IMR-90 (cell line): ENCODE measurements at places on chromosomes 7 and 10. TPM values are rescaled to one million over a fixed set of nuclear protein-coding genes. Genes with fewer than 3 reads are reported as not detected.
A peak's percentile ranks its signal among the peaks of the same experiment; 100 is the strongest.

- no peak for DNase-seq
Measured at GRCh38 chr10:123553810-123554430, 112.2 kb upstream of the GPR26 start.

DNA sequence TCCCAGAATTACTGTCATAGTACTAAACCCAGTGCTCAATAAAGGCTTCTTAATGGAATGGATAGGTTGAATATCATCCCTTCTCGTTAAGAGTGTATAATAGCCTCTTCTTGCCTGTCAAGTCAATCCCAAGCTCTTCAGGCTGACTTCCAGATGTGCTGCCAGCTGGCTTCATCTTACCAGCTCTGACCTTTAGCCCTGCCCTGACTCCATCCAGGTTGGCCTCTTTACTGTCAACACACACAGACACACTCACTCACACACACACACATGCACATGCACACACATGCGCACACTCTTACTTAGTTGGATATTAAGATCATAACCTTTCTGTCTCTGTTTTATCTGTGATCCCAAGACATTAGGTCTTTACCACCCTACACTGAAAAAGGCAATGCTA, 49.1 kb downstream of the ASB4 start:
- no peak for DNase-seq

GRCh38 chr10:79289801-79290200, 57.5 kb upstream of the PPIF start:
- no peak for DNase-seq

DNA sequence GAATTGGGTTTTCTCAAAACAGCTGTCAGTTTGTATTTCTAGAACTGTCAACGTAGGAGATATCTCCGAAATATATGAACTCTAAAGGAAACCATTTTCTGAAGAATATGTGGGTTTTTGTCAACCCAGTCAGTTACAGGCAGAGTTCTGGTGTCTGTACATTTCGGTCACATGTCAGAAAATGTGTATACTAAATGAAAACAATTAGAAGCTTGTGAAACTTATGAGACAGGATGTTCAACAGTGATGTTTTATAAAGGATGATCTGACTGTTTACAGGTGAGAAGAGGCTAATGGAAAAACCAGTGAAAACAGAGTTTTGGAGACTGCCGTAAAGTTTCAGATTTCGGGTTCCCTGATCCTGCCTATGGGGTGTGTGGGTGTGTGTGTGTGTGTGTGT, 6.2 kb downstream of the JAZF1 start:
- DNase-seq, result no peak

DNA sequence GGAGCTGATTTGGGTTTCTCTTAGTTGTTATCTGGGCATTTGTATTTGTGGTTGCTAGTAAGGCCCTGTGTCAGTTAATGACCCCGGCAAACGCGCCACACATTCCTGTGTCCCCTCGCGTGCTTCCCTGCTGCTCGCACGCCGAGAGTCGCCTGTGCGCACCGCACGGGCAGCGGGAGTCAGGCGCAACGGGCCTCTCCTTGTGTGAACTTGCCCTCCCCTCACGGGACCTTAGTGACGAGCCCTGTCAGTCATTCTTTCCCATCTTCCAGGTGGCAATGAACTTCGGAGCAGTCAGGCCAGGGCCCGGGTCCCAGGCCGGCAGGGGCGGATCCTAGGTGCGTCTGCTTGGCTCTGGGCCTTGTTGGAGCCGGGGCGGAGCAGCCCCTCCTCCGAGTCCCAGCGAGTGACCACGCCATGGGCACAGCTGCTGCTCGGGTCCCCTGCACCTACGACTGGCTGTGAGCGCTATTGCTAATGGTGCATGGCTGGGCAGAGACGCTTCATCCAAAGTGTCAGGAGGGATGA, 12.4 kb upstream of the PRKAR1B start:
- DNase-seq, result no peak

GRCh38 chr10:28343987-28344895, 41.4 kb upstream of the MPP7 start:
- no peak for DNase-seq

- no peak for DNase-seq
Measured at GRCh38 chr7:112383671-112384417, 66.4 kb upstream of the IFRD1 start.

- no peak for DNase-seq
Measured at GRCh38 chr10:21289961-21290360, 235.5 kb downstream of the SKIDA1 start.

DNA sequence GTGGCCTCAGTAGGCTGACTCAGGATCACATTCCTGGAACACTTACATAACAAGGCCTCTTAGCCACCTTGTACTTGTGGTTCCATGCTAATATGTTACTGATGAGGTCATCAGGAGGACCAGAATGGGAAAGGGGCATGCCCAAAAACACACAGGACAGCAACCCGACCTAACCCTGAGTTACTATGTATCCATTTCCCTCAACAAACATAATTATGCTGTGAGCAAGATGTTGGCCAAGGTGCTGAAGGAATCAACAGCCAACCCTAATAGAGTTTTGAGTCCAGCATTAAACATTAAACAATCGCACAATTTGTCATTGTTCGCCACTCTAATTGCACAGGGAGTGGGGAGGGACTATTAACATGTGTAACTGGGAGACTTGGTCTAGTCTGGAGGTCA, 129.4 kb downstream of the PLPP4 start:
- no peak for DNase-seq

GRCh38 chr7:33905389-33906032, at the start of gene BMPER:
TSS of gene BMPER (plus strand) at chr7:33905539. CDS start at chr7:33905614, 75 bp downstream.
- peak; percentile 19 for DNase-seq

DNA sequence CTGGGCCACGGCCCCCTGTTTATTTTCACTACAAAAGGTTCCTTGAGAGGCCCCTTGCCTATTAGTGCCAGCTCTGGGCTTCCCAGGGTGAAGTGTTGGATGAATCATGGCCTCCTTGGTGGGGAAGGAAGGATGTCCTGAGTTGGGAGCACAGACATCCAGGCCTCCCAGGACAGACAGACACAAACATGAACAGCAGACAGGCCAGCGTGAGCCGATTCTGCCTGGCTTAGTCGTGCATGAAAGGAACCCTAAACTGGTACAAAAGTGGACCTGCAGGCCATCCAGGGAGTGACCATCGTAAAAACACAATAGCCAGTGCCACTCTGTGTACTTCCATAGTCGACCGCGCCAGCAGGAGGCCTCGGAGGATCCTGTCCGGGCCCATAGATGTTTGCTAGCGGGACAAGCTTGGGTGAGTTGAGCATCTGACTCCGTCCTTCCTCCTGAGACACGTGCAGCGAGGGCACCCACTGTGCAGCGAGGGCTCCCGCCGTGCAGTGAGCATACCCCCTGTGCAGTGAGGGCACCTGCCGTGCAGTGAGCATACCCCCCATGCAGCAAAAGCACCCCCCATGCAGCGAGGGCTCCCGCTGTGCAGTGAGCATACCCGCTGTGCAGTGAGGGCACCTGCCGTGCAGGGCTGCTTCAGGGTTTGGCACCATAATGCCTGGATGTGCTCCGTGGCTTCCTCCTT, 51.3 kb upstream of the PRKAR1B start:
- DNase-seq, result peak; percentile 4

DNA sequence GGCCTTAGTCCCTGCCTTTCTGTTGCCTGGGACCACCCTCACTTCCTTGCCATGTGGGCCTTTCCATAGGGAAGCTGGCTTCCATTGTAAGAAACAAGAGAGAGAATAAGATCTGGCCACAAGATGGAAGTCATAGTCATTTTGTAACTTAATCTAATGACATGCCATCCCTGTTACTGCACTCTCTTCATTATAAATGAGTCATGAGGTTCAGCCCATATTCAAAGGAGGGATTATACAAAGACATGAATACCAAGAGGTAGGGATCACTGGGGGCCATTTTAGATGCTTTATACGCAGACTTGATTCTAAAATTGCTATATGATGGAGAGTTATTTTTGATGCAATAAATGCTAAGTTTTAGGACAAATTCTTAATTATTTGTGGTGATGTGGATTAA, 75.2 kb upstream of the CELF2 start:
- peak; percentile 50 for DNase-seq

DNA sequence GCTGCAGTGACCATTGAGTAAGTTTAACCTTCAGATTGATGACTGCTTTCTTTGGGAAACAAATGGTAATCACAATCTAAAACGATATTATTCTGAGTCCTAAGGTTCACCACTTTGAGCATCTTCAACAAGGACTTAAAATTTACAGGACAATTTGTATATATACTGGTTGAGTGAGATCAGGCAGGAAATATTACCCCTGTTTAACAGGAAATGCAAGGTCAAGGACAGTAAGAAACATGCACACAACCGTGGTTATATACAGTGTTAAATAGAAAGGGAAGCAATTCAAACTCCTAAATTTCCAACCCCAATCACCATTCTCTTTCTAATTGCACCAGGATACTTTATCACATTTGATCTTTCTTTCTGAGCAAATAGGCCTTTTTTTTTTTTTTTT, 96.1 kb downstream of the ZNF277 start:
- no peak for DNase-seq

DNA sequence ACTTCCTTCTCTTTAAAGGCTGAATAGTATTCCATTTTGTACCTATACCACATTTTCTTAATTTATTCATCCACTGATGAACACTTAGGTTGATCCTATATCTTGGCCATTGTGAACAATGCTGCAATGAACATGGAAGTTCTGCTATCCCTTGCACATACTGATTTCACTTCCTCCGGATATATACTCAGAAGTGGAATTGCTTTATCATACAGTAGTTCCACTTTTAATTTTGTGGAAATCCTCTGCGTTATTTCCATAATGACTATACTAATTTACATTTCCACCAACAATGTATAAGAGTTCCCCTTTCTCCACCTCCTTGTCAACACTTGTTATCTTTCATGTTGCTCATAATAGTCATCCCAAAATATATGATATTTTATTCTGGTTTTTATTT, 312.6 kb downstream of the PLXDC2 start:
- no peak for DNase-seq

GRCh38 chr7:106313456-106313901, 28.7 kb upstream of the NAMPT start:
- DNase-seq, result peak; percentile 73

DNA sequence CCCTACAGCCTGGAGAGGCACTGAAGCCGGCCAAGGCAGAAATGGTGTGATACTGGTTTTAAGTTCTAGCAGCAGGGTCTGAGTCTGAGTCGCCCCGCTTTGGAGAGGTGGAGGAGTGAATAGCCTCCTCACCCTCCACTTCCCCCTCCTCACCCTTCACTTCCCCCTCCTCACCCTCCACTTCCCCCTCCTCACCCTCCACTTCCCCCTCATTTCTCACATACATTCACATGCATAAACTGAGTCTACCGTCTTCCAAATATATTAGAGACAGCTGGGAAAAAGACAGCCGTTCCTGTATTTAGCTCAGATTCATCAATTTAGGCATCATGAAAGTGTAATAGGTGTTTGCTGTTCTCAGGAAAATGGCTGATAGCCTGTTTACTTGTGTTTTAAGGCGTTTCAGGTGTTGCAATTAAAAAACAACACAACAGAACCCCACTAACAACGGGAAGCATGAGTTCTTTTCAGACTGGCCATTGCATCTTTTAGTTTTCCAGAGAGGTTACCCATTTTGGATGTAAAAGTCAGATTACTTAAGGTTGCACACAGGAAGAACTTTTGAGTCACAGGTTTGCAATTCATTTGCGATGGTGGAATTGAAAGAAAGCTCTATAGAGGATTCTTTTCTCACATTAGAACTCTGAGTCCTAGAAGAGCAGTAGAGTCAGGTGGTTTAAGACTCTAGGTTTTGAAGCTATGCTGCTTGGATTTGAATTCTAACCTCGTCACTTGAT, 861 bp downstream of the NRBF2 start:
- DNase-seq, result peak; percentile 53

GRCh38 chr7:55523366-55523765, 48.9 kb downstream of the VOPP1 start:
- DNase-seq, result no peak

GRCh38 chr10:69733791-69734261, 67.9 kb upstream of the COL13A1 start:
- DNase-seq, result peak; percentile 68

GRCh38 chr10:73136627-73137026, 26.4 kb downstream of the NUDT13 start:
- peak; percentile 78 for DNase-seq

DNA sequence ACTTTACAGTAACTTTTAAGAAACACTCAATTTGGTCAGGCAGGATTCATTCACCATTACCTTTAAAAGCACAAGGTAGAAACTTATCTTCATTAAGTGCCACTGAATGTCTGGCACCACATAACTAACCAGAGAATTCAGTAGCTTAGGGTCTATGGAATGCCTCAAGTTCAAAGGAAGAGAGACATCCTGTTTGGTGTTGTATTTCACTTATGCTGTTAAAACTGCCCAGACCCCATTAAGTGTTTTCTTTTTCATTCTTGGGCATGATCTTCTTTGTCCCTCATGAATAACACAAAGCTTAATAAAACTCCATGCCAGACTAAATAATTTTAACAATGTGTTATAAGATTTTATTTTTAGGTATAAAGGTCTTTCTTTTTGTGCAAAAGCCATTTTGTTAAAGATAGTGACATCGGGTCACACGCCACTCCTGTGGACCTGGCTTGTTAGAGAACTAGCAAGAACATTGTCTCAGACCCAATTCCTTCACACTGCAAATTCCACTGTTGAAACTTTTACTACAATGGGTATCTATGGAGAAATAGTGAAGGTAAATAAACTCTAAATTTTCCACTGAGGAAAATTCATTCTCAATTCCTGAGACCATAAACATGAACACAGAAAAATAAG, 221.0 kb downstream of the TWIST1 start:
- DNase-seq, result peak; percentile 13

- DNase-seq, result no peak
Measured at GRCh38 chr10:61330669-61331068, 122.5 kb downstream of the TMEM26 start.

GRCh38 chr7:36283181-36283580, 106.5 kb upstream of the ANLN start:
- DNase-seq, result no peak

DNA sequence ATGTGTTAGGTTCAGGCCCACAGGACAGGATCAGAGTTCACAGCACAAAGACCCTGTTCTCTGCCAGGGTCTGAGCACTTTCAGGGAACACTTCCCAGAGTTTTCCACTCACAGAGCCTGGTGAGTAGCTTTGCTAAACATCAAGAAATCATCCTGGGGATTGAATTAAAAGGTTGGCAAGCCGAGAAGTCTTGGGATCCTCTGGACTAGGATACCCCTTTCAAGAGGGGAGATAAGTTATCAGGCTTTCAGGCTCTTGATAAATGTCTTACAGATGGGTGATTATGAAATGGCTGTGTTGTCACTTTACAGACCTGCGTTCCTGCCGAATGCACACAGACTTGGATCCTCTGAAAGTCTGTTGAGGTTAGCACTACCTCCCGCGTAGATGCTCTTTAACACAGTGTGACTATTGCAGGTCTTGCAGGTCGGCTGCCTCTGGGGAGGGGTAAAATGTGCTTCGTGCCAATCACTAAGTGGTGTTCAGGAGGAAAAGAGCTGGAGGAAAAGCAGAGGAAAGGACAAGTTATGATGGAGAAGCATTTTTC, 473.5 kb upstream of the AKR1E2 start:
- no peak for DNase-seq

- no peak for DNase-seq
Measured at GRCh38 chr10:72087969-72088888, at the start of gene SPOCK2. TSS of gene SPOCK2 (minus strand) at chr10:72088551. CDS start at chr10:72088328, 223 bp downstream.

The NUDT13 gene
- total RNA-seq, result 0.90 and 1.1 TPM in 2 replicates

The RBM20 gene
- under 0.01 TPM in 2 replicates for total RNA-seq

The CALHM3 gene
- not detected in 2 replicates for total RNA-seq

The RBP3 gene
- total RNA-seq, result not detected in 2 replicates

The TRPV6 gene
- not detected in 2 replicates for total RNA-seq

The TMEM120A gene
- 23.1 and 32.1 TPM in 2 replicates for total RNA-seq

The SPDYE11 gene
- total RNA-seq, result not detected in 2 replicates

The KCNMA1 gene
- 24.7 and 25.6 TPM in 2 replicates for total RNA-seq

The SEMA4G gene
- total RNA-seq, result 0.56 and 0.90 TPM in 2 replicates

The WNT16 gene
- total RNA-seq, result 1.1 and 1.7 TPM in 2 replicates

The CPXM2 gene
- total RNA-seq, result not detected in 2 replicates

The ASAH2B gene
- 4.4 and 5.0 TPM in 2 replicates for total RNA-seq

The THSD7A gene
- under 0.01 and 0.18 TPM in 2 replicates for total RNA-seq

The GPR26 gene
- total RNA-seq, result not detected in 2 replicates
